ENCODE measurements at places on chromosomes 1 and 21. TPM values are rescaled to one million over a fixed set of nuclear protein-coding genes. Genes with fewer than 3 reads are reported as not detected.

- no peak for DNase-seq
Measured at GRCh38 chr1:246860401-246860800, 71.3 kb downstream of the AHCTF1 start.

- DNase-seq: no peak
Measured at GRCh38 chr1:53061123-53061858, 722 bp upstream of the PODN start.

DNA sequence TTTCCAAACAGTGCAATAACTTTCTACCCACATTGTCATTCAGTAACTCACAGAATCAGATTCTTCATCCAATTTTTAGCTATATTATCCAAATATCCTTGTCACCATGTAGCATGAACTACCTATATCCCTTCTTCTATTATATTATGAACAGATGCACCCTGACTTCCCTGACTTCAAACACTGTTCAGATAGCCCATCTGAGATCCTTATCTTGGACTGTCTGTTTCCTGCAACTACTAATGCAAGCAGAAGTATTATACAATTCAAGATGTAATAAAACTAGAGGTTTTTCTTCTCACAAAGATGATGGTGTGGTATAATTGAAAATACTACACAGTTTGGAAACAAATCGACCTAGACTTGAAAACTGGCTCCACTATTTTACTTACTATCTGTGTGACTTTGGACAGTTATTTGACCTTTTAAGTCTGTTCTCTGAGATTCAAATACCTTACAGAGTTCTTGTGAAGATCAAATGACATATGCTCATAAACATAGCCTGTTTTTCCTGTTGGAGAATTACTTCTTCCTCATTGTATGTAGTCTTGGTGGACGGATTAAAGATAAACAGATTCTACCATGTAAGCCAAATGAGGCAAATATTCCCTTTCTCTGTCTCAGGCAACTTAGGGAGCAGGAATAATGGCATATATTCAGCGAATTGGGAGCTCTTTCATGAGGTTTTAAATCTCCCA is 407.9 kb upstream of the ZRANB2 start:
- DNase-seq: no peak

GRCh38 chr1:17689011-17689410 is 66.1 kb upstream of the ACTL8 start:
- no peak for DNase-seq

DNA sequence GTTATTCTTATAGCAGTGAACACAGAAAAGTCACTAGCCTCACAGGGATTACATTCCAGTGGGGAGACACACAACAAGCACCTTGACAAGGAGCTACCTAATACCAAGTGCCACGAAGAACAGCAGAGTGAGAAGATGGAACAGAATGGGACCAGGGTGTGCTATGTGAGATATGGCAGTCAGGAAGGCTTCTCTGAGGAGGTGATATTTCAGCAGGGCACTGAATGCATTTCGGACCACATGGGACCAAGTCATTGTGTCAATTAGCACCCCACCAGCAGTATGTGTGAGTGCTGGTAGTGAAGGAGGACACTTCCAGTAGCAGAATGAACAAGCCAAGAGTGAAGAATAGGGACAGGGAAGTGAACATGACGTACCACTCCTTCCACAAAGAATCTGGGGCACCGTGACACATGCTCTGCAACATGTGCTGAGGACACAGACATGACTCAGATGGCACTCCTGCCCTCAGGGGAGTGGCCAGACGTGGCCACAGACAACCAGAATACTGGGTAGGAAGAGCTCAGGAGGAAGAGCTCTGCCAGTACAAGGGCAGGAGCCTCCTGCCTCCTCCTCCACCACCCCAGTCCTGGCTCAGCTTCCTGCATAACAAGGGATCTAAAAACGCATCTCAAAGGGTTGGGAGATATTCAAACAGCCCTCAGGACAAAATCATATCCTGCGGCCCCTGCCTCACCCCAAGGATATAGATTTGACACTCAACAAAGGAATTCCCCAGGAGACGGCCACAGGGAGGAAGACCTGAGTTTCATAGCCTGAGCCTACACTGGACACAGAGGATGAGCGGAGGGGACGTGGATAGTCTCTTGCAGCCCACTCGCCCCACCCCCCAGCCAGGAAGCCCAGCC is 102.5 kb downstream of the TRABD2B start:
- peak; percentile 50 for DNase-seq

DNA sequence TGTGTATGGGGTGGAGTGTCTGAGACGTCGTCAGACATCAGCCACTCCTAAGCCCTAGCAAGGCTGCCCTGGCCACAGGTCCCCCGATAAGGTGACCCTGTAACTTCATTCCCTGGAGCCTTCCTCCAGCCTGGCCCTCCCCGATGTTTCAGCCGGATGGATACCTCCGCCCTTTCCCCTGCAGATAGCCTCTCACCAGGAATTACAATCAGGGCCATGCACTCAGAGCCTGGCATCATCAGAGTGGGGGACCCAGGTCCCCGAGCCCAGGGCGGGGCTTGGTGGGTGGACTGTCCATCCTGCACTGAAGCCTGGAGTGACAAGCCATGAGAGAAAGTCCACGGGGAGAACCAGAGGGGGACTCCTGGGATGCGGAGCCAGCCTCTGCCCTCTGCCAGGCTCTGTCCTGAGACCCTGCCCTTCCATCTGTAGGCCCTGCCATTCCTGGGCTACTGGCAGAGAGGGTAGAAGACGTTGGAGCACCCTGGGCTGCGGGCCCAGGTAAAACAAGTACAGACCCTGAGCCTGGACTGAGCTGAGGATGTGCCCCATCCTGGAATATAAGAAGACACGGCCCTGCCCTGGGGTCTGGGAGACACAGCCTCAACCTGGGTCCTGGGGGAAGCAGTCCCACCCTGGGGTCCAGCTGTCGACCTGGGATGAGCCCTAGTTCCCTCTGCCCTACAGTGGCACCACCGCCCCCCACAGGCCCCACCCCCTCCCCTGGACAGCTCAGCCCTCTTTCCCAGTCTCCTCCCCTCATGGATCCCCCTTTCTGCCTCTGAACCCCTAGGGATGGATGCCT is 16.8 kb upstream of the ARF1 start:
- no peak for DNase-seq

DNA sequence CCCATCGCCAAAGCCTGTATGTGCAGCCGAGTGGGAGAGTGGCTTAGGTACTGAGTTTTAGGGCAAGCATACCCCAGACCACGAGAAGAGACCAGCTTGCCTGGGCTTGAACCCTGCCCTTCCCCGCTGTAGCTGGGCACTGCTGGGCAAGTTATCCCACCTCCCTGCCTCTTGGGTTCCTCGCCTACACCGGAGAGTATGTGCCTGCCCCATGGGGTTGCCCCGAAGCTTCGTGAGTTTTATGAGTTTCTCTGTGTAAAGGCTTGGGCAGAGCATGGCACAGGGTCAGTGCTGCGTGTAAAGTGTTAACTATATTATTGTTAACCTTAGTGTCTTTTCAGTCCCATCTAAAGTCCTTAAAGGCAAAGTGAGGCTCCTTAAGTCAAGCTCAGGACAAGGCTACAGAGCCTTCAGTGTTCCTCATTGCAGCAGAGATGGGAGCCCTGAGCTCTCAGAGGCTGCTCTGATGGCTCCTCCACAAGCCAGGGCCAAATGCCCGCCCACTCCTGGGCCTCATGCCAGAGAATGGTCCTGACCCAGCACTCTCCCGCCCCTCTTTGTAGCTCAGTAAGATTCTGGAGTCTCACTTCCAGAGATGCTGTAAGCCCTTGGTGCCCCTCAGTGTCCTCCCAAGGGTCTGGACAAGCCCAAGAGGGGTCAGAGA is 37.0 kb upstream of the KCNA10 start:
- peak; percentile 83 for DNase-seq

DNA sequence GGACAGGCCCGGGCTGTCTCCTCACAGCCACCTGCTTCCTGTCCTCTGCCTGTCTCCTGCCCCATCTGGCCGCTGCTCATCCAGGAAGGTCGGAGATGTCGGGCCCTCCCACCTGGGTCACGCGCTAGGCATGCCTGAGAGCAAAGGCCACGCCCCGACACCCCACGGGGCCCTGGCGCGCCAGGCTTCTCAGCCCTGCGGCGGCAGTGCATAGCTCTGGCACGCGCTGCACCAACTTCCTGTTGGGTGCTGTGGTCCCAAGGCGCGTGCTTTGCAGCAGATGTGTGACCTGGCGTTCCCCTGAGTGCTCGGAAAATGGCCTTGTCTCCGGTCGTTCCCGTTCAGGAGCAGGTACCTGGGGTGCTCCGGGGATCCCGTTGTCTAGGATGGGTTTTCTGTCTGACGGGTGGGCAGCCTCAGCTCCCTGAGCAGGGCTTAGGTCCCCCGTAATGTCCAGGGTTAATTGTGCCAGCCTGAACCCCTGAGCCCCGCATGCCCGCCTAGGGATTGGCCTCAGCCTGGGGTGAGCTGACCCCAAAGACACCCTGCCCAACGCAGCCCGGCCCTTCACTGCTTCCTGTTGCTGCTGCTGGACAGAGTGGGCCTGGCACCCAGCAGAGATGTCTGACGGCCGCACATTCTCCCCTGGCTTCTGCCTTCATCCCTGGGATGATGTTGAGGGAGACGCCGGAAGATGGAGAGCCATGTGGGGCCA is 19.4 kb upstream of the KCNAB2 start:
- DNase-seq: peak; percentile 79

DNA sequence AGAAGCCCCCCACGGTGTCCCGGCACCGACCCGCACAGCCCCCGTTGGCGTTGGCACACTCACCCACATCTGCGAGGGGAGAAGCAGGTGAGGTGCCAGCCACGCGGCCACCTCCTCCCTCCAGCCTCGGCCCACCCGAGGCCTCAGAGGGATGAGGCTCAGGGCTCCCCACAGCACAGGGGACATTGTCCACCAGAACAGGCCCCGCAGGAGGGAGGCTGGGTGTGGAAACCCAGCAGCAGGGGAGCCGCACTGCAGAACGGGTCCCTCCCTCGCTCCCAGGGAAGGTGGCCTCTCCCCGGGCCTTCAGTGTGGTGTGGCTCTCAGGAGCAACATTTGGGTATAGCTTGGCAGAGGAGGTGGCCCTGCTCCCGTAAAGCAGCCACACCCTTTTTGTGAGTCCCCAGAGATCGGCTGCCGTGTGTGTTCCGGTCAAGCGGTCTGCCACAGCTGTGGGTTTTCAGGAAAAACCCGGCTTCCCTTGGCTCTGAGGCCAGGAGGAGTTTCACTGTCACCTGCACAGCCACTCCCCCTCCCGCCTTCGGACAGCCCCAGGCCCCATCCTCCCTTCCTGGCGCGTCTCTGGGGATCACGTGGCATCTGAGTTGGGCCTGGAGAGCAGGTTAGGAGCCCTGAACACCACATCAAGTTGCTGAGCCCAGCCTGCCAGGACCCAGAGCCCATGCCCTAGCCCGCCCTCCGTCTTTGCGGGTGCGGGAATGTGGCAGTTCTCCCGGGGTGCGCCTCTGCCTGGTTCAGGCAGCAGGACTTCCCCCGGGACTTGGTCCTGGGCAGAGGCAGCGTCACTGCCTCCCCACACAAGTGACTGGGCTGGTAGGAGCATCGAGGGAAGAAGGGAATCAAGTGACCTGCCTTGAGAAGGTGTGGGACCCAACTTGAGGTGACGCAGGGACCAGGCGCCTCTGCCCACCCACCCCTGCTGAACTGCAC is 64.0 kb downstream of the MEGF6 start:
- DNase-seq: peak; percentile 56

- DNase-seq: no peak
Measured at GRCh38 chr1:87887100-87887499, 558.4 kb downstream of the LMO4 start.

DNA sequence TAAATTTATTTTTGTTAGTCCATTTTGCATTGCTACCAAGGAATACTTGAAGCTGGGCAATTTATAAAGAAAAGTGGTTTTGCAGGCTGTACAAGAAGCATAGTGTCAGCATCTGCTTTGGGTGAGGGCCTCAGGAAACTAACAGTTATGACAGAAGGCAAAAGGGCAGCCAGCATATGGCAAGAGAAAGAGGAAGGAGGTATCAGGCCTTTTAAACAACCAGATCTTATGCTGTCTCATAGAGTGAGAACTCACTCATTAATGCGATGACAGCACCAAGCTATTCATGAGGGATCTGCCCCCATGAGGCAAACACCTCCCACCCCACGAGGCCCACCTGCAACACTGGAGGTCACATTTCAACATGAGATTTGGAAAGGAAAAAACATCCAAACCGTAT is 898.4 kb downstream of the KCNT2 start:
- DNase-seq: peak; percentile 6

- no peak for DNase-seq
Measured at GRCh38 chr21:42563686-42564085, 50.0 kb downstream of the SLC37A1 start.

- DNase-seq: peak; percentile 68
Measured at GRCh38 chr1:11730429-11730891, 5.5 kb upstream of the AGTRAP start.

- peak; percentile 90 for DNase-seq
Measured at GRCh38 chr1:211259638-211260126, 516 bp downstream of the RCOR3 start.

DNA sequence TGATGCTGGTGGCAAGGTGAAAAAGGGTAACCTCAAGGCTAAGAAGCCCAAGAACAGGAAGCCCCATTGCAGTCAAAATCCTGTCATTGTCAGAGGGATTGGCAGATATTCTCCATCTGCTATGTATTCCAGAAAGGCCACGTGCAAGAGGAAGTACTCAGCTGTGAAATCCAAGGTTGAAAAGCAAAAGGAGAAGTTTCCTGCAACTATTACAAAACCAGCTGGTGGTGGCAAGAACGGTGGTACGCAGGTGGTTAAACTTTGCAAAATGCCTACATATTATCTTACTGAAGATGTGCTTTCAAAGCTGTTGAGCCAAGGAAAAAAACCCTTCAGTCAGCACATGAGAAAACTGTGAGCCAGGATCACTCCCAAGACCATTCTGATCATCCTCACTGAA is 13.7 kb upstream of the VPS45 start:
- no peak for DNase-seq

GRCh38 chr1:196056966-196057365 is 551.3 kb downstream of the KCNT2 start:
- no peak for DNase-seq

- no peak for DNase-seq
Measured at GRCh38 chr1:188652678-188653077, 1823.9 kb downstream of the PLA2G4A start.

GRCh38 chr1:203028067-203028783 is 1.9 kb downstream of the PPFIA4 start:
- DNase-seq: no peak

DENND2D gene
- 121 TPM for total RNA-seq

ELAPOR1 gene
- total RNA-seq: 185 TPM

GJA5 gene
- total RNA-seq: 4.8 TPM

C8A gene
- not detected for total RNA-seq

TMEM269 gene
- total RNA-seq: not detected

CDCA8 gene
- total RNA-seq: not detected

SLC22A15 gene
- 5.8 TPM for total RNA-seq

Data from stomach (tissue), 19 donors.